ENCODE measurements at places on chromosomes 7 and 10.
A peak's percentile ranks its signal among the peaks of the same experiment; 100 is the strongest.

GRCh38 chr7:81499262-81500116, 270.4 kb downstream of the HGF start:
- DNase-seq = no peak

- no peak for DNase-seq
Measured at GRCh38 chr10:6101181-6101580, 12.3 kb downstream of the RBM17 start.

- DNase-seq = no peak
Measured at GRCh38 chr10:14909101-14909500, 30.4 kb downstream of the SUV39H2 start.

GRCh38 chr7:157265051-157265450, 71.8 kb upstream of the DNAJB6 start:
- DNase-seq = no peak

- DNase-seq = no peak
Measured at GRCh38 chr10:65394502-65395297, 1531.1 kb upstream of the LRRTM3 start.

- no peak for DNase-seq
Measured at GRCh38 chr7:94420328-94420727, 25.6 kb downstream of the COL1A2 start.

DNA sequence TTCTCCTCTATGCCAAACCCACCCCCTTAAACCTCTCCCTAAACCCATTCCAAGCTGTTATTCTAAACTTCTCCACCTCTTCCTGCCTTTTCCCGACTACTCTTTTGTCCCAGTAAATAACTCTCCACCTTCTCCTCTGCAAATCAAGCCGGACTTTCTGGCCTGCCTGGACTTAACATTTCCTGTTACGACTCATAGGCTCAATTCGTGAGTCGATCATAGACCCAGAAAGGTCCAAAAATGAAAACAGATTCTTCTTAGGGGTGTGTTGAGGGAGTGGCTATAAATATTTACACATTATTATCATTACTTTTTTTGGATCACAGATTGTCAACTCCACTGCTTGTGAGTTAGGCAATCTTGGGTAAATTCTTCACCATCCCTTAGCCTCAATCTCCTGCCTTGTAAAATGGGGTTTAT, 59.0 kb upstream of the HABP2 start:
- no peak for DNase-seq

DNA sequence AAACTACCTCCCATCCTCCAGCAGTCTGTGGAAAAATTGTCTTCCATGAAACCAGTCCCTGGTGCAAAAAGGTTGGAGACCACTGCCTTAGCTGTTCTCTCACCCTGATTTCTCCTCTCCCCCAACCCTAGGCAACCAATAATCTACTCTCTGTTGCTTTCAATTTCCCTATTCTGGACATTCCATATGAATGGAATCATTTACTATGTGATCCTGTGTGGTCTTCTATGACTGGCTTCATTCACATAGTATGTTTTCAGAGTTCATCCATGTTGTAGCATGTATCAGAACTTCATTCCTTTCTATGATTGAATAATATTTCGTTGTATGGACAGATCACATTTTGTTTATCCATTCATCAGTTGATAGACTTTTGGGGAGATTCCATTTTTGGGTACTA, 38.3 kb upstream of the DLG5 start:
- no peak for DNase-seq

DNA sequence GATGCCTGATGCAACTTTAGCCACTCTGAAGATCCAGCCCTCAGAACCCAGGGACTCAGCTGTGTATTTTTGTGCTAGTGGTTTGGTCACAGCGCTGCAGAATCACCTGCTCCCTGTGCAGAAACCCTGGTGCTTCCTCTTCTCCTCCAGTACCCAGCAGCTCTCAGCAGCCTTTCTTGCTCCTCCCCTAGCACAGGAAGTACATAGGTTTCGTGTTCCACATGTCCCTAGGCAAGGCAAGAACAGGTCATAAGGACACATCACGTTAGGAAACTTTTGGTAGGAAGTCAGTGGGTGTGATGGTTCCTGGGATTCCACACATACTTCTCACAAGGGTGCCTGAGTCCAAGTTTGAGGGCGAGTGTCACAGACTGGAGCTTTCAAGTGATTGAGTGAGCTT, 167.9 kb upstream of the PRSS1 start:
- peak; percentile 9 for DNase-seq

DNA sequence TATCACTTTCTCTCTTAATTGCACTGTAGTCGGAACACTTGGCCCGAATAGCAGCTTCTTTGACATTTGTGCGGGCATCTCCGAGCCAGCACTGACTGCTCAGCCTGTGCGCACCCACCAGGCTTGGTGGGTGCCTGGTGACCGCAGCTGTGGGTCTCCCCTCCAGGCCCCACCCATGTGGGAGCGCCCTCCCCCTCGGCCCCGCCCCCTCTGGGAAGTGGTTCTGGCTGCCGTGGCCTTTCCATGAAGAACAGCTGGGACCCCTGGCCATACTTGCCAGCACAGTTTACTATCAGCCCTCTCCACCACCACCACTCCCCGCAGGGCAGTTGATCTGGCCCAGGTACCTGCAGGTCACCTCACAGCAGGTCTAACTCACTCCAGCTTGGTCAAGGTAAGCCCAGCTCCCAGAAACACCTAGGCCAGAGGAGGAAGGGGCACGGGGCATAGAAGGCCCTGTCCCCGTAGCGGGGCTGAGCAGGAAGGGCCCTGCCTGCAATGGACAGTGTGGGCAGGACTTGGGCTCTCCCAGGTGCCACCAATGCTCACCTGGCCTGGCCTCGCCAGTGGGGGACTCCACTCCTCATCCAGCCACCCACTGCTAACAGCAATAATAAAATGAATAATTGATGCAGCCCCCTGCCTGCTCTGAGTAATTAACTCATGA, 5.8 kb downstream of the RASGEF1A start:
- DNase-seq = no peak

DNA sequence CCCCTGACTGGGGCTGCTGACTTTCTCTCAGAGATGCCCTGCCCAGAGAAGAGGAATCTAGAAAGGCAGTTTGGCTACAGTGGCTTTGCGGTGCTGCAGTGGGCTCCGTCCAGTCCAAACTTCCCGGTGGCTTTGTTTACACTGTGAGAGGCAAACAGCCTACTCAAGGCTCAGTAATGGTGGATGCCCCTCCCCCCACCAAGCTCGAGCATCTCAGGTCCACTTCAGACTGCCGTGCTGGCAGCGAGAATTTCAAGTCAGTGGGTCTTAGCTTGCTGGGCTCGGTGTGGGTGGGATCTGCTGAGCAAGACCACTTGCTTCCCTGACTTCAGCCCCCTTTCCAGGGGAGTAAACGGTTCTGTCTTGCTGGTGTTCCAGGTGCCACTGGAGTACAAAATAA, 734.5 kb upstream of the LRRN3 start:
- DNase-seq = no peak

GRCh38 chr7:34750209-34750608, 92.2 kb downstream of the NPSR1 start:
- DNase-seq = no peak

- no peak for DNase-seq
Measured at GRCh38 chr10:16681521-16681920, 135.7 kb downstream of the RSU1 start.

DNA sequence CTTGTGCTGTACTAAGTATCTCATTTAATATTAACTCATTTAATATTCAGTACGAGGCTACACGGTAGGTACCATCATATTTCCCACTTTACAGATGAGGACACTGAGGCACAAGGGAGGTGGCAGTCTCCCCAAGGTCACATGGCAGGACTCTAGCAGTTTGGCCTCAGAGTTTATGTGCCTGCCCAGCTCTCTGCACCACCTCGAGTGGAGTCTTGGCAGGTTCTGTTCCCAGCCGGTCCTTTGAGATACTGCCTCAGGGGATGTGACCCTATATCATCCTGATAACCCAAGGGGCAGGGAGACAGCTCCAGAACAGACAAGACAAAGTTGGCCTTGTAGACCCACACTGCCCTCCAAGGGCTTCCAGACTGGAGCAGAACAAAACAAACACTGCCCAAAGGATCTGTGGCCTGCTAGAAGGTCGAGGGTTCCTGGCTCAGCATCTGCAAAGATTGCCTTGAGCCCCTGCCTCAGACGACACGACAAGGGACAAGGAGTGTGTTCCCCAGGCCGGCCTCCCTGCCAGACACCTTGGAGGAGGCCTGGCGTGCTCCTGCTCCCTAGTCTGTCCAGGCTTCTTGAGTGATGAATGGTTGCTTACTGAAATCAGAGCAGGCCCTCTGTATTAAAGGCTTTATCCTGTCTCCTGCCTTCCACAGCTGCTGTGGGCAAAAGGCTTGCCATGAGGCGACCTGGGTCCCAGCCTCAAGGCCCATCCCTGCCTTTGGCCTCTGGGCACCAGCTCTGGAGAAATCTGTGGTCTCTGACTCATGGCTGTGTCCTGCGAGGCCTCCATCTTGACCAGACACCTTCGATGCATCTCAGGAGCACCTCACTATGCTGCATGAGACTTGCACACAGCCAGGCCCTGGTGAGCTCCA, 3.9 kb upstream of the PWWP2B start:
- no peak for DNase-seq

DNA sequence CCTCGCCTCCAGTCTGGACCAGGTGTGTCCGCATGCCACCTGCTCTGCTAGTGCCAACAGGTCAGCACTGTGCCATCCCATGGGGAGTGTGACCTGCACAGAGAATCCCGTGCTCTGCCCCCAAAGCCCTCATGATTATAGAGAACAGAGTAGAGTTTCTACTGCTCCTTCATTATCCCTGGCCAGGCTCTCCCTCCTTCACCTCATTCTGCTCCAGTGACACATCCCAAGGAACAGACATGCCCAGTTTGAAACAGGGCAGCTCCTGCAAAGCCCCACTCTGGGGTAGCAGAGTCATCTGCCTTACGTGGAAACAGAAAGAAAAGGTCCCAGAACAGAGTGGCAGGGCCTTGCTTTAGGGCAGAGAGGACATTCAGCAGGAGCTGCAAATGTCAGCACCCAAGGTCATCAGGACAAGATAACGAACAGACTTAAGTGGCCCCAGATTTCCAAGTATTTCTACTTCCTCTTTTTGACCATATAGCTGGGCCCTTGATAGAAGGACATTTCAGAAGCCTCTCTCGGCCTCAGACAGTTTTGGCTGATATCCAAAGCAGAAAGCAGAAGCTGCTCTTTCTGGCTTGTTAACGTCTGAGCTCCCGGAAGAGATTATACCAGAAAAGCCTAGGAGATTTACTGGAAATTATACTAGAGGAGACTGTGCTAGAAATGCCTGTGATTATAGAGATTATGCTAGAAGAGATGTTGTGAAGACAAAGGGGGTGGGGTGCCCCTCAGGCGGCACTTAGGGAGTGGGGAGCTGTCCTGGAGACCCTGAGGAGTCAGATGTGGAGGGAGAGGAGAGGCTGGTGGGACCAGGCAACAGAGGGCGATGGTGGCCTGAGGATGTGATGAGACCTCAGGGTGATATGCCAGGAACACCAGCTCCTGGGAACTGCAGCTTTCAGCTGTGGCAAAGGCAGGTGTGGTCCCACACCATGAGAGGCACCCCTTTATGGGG, 12.6 kb downstream of the TMEM176B start:
- DNase-seq = no peak

DNA sequence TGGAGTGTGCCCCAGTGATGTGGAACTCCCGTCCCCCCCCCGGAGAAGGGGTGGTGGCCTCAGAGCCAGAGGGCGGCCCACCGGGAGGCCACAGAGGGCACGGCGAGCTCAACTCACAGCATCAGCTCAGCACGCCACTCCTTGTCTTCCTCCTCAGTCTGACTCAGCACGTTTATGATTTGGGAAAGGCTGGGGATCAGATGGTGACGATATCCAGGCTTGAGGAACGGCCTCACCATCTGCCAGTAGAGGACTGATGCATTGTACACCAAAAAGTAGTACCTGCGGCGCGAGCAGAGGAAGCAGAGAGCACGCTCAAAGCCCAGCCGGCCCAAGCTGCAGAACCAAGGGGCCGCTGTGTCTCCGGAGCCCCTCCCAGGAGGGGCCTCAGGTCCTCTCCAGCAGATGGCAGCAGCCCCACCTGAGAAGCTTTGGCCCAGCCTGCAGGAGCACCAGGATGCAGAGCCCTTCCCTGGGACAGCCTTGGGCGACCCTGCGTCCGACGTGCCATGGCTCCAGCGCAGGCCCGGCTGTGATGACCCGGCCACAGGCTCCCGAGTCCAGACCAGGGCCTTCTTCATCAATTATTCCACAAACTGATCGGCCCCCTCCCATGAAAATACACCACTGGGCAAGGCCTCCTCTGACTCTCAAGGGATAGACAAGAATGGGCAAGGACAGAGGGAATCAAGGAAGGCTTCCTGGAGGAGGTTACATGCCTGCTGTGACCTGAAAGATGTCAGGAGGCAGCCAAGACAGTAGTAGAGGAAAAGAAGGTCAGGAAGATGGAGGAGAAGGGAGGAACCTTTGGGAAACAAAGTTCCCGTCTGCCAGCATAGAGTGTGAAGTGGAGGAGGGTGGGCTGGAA, 3.7 kb downstream of the CFAP46 start:
- DNase-seq = no peak

GRCh38 chr7:157668221-157668883, 331.5 kb downstream of the DNAJB6 start:
- DNase-seq = no peak

- peak; percentile 20 for DNase-seq
Measured at GRCh38 chr7:94087664-94088352, 83.7 kb upstream of the BET1 start.

- DNase-seq = no peak
Measured at GRCh38 chr7:26375726-26376174, 84.1 kb downstream of the SNX10 start.

- no peak for DNase-seq
Measured at GRCh38 chr10:74381291-74381853, 230.4 kb downstream of the ADK start.

DNA sequence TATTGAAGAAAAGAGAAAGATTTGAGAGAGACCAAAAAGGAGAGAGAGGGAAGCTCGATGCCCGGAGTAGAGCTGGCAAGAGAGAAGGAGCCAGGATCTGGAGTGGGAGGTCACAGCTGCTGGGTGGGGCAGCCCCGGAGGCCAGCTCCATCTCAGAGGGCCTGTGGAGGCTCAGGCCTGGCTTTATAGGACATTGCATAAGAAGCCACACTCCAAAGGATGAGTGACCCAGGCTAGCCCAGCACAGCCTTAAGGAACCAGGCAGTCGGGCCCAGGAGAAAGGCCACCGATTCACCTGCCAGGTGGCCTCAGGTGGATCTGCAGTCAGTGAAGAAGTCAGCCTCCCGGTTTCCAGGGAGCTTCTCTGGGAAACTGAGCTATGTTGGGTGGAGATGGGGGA, 676 bp downstream of the PLAC9 start:
- no peak for DNase-seq

DNA sequence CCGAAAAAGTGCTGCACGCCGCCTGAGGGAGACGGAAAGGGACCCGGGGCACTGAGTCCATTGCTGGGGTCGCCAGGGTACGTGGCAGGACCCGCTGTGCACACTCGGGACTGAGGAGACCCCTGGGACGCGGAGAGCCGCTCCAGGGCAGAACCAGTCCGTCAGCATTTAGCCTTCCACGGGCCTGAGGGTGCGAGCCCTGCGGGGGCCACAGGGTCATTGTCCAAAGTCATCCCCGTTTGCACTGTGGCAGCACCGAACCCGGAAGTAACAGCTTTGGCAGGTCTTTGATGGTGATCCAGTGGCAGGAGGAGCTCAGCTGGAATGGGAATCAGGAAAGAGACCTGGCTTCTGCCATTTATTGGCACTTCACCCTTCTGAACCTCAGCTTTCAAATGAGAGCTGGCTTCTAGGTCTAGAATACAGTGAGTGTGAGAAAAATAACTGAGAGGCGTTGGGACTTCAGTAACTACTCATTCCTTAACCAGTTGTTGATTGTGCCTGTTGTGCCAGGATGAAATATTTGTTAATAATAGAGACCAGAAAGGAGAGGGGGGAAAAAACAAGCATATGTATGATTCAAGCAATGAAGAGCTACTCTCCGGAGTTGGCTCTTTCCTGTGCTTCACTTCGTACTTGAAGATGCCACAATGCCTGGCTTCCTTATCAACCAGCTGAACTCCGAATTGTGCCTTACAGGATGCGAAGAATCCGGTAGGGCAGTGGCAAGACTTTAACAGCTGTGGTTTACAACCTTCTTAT, 811 bp upstream of the ARHGAP12 start:
- DNase-seq = no peak

Measured in activated naive CD4-positive, alpha-beta T cell treated with anti-CD3 and anti-CD28 coated beads, Interleukin-2, amount 50 U/mL, for 16 hours (primary cell).